ENCODE measurements at places on chromosomes 3 and 15. TPM values are rescaled to one million over a fixed set of nuclear protein-coding genes. Genes with fewer than 3 reads are reported as not detected.

- no peak for DNase-seq
Observed at GRCh38 chr3:31636694-31637442, 104.1 kb downstream of the STT3B start.

DNA sequence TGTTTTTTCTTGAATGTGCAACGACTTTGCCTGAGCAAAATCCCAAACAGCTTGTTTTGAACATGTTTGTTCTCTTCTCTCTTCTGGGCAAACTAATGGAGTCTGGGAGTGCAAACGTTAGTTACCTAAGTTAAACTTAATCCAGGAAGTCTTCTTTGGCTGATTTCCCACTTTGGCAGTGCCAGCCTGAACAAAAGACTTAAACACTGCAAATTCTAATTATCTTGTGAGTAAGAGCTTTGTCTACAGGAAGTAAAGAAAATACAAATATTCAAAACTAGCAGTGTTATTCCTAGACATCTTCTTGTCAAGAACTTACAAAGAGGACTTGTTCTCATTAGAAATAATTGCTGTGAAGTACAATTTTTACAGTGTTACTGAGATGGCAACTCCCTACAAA, 16.7 kb upstream of the DENND6A start:
- DNase-seq, result no peak

Gene NDN
- polyA plus RNA-seq, result 60.7 TPM

DNA sequence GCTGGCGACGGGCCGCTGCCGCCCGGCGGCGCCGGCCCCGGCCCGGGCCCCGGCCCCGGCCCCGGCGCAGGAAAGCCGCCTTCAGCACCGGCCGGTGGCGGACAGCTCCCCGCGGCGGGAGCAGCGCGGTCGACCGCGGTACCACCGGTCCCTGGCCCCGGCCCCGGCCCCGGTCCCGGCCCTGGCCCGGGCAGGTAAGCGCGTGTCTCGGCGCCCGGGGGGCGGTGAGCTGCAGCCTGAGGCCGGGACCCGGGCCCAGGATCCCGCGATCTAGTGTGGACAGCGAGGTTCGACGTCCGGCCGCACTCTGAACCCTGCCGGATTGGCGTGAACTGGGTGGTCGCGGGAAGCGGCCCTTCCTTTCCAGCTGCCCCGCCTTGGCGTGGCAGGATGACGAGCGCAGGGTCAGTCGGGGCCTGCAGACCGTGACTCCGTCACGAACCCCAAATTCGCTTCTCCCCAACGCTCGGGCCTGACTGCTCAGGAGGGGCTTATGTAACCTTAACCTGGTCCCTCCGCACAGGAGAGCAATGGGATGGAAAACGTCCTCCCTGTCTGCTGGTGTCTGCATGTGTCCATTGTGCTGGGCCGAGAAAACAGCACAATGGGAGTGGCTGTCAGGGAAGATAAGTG, 472 bp downstream of the BSN start:
- DNase-seq, result peak; percentile 47

Gene FOXP1
- 37.8 TPM for polyA plus RNA-seq

GRCh38 chr3:46297658-46298423, 55.6 kb downstream of the CCR3 start:
- no peak for DNase-seq

DNA sequence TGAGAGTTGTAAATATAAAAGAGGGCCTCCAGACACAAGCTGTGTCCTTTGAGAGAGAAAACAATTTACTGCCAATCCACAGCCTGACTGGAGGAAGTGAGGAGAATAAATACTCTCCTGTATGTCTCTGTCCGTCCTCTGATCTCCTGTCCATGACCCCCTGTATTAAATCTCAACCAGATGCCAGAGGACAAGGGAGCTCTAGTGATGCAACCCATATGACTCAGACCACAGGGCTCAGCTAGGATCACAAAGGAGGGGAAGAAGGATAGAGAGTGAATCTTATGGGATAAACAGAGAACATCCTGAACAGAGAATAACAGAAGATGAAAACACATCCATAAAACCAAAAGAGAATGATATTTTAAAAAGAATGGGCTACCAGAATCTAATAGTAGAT, 482.6 kb downstream of the PLOD2 start:
- DNase-seq, result no peak

Gene CXCR6
- polyA plus RNA-seq, result 2.1 TPM

Measured in testis (tissue), 5 donors.